GM12864 (cell line): ENCODE measurements at places on chromosomes 16 and 17.

GRCh38 chr16:88874938-88875599 is 8.6 kb upstream of the PABPN1L start:
- no peak for DNase-seq

DNA sequence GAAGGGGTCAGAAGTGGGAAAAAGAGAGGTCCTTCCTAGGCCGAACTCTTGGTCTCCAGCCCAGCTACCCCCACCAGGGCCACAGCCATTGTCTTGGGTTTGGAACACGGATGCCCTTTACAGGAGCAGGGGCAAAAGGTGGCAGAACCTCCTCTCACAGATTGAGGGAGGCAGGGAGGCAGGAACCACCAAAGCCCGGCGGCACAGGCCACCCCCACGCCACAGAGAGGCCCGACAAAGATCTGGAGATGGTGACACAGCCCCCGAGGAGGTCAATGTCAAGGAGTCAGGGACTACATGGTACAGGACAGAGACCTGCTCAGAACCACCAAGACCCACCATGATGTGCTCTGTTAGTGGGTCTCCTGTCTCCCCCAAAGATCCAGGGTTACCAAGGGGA is 44.4 kb upstream of the DLX4 start:
- DNase-seq = no peak

DNA sequence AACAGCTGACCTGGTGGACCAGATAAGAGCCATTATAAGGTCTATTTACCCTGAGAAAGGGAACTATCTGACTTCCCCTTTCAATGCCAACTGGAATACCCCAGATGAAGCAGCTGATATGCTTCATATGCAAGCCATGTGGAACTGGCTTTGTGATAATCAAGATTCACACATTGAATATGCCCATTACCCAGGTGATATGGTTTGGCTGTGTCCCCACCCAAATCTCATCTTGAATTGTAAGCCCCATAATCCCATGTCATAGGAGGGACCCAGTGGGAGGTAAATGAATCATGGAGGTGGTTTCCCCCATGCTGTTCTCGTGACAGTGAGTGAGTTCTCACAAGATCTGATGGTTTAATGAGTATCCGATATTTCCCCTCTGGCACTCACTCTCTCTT is 42.1 kb downstream of the IKZF3 start:
- no peak for DNase-seq

GRCh38 chr17:64040206-64040605 is 19.8 kb upstream of the ICAM2 start:
- DNase-seq = no peak

- DNase-seq = no peak
These were observed 210.0 kb downstream of the C16orf95 start for GRCh38 chr16:87107201-87107600.

- no peak for DNase-seq
These were observed 279.3 kb upstream of the KIF2B start for GRCh38 chr17:53543472-53543871.

DNA sequence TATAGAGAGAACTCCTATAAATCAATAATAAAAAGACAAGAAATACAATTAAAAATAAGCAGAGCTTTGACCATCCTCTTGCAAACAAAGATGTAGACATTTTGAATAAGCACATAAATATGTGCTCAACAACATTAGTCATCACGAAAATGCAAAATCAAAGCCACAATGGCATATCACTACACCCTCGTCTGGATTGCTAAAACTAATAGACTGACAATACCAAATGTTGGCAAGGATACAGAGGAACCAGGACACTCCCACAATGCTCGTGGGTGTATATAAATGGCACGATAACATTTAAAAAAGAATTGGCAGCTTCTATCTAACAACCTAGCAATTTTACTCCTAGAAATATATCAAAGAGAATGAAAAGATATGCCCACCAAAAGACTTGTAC is 530.8 kb downstream of the HAPSTR1 start:
- no peak for DNase-seq

- DNase-seq = no peak
These were observed 28.4 kb upstream of the SLC25A19 start for GRCh38 chr17:75317671-75318070.

GRCh38 chr16:28984091-28984490 is 761 bp upstream of the LAT start:
- no peak for DNase-seq

GRCh38 chr16:58236831-58237230 is 38.9 kb upstream of the CSNK2A2 start:
- DNase-seq = no peak

GRCh38 chr17:69434164-69434579 is 19.7 kb downstream of the MAP2K6 start:
- no peak for DNase-seq

DNA sequence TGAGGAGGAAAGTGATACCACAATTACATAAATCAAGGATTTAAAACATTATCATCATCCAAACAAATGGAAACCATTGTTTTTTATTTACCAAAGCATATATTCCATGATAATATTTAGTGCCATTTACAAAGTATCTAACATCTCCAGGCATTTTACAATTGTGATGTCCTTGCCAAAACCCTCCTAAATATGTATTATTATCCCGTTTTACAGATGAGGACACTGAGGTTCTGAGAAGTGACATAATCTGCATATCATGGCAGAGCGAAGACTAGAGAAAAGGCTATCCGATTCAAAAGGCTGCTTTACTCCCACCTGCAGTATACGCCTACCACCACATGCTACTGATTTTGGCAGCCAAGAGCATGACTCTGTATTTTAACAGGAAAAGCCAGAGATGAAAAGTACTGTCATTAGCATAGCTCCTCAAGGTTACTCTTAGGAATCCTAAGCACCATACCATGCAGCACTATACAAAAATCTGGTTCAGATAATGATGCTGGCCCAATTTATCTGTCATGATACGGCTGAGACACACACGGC is 301.4 kb downstream of the CA10 start:
- no peak for DNase-seq

DNA sequence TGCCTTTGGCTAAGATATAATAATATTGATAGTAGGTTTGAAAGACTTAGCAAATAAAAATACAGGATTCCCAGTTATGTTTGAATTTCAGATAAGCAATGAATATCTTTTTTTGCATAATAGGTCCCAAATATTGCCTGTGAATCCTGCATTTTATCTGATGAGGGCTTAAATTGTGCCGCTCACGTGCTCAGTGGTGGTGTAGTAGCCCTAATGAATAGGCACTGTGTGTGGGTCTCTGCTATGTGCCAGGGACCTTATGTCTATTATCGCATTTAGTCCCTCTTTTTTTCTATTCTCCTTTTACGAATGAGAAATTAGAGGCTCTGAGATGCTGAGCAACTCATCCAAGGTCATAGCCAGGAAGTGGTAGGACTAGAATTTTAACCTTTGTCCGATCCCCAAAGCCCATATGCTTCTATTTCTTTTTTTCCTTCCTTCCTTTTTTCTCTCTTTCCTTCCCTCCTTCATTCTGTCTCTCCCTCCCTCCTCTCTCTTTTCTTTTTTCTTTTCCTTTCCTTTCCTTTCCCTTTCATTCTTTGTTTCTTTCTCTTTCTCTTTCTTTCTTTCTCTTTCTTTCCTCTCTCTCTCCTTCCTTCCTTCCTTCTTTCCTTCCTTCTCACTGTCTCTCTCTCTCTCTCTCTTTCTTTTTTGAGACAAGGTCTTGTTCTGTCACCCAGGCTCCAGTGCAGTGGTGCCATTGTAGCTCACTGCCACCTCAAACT is 47.2 kb downstream of the RGS9 start:
- DNase-seq = no peak

- DNase-seq = no peak
These were observed 18.5 kb upstream of the SP2 start for GRCh38 chr17:47877368-47878034.

- DNase-seq = no peak
These were observed 42.3 kb upstream of the RBFOX3 start for GRCh38 chr17:79652999-79653643.
